DMS79 treated with DMSO at 0.1 percent for 48 hours (cell line): ENCODE measurements at places on chromosomes 6 and 20.
A peak's percentile ranks its signal among the peaks of the same experiment; 100 is the strongest.

- no peak for DNase-seq
Observed at GRCh38 chr6:162234631-162235030, 492.9 kb downstream of the PRKN start.

- no peak for DNase-seq
Observed at GRCh38 chr6:4698901-4699659, 77.1 kb upstream of the CDYL start.

DNA sequence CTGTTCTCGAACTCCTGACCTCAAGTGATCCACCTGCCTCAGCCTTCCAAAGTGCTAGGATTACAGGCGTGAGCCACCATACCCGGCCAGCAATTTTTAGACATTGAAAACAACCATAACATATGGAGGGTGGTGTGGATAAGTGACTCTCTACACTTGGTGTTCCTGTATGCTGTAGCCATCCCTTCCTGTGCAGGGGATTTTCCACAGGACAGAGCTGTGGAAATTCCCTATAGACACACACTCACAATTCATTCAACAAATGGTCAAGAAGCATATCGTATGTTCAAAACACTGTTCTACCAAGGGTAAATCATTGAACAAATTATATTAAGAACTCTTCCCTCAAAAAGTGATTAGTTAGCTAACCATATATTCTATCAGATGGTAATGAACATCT, 6.3 kb downstream of the BTN2A1 start:
- DNase-seq = no peak

DNA sequence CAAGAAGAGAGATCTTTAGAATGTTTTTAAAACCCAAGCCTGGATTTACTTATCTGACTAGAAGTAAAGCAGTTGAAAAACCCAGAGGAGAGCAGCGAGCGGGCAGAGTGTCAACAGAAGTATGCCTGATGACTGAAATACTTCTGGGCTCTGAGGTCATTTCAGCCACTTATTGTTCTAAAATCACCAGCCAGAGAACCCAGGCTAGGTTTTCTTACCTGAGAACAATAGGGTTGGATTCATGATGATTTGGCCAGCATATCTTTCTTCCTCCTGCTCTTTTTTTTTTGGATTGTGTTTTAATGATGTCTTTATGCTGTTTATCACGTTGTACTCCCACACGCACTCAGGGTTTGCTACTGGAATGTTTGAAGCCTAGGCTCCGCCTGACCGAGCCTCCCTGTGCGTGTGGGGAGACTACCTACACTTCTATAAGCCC, 63.0 kb upstream of the KIF25 start:
- DNase-seq = no peak

GRCh38 chr6:152478377-152479010, 158.7 kb downstream of the SYNE1 start:
- DNase-seq = no peak

- no peak for DNase-seq
Observed at GRCh38 chr6:144143878-144144277, 6.4 kb upstream of the STX11 start.

DNA sequence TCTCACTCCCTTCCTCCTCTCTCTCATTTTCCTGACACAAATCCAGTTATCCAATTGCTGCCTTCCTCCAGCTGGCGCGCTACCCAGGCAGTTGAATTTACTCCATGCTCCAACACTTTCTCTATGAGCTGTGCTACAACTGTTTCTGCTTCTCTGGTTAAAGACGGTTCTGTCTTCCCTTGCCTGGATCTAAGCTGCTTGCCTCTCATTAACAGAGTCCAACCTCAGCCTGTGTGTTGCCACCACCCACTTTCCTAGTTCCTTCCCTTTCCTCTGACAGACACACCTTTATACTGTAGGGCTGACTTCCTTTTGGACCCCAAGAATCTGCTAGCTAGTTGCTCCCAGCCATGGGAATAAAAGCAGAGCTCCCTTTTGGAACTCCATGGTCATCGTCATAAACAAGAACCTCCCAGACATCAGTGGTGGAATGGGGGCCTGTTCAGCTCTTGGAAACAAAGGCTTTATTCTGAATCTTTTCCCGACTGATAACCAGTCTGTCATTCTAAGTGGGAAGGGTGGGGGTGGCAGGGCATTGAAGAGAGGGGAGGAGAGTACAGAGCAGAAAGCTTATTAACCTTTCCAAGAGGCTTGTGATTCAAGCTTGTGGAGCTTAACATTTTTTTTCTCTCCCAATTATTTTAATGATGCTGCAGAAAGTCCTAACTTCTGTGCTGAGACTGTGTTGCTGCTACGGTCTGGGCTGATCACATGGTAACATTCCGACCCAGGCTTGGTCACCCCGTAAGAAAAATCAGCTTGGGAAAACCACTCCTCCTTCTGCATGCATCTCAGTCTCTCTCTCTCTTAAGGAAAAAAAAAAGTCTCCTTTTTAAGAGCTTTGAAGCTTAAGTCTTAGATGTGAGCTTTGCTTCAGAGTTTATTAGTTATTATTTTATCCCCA, 31.3 kb upstream of the BMP2 start:
- DNase-seq = no peak

- no peak for DNase-seq
Observed at GRCh38 chr20:2596673-2597279, 55.7 kb upstream of the NOP56 start.

DNA sequence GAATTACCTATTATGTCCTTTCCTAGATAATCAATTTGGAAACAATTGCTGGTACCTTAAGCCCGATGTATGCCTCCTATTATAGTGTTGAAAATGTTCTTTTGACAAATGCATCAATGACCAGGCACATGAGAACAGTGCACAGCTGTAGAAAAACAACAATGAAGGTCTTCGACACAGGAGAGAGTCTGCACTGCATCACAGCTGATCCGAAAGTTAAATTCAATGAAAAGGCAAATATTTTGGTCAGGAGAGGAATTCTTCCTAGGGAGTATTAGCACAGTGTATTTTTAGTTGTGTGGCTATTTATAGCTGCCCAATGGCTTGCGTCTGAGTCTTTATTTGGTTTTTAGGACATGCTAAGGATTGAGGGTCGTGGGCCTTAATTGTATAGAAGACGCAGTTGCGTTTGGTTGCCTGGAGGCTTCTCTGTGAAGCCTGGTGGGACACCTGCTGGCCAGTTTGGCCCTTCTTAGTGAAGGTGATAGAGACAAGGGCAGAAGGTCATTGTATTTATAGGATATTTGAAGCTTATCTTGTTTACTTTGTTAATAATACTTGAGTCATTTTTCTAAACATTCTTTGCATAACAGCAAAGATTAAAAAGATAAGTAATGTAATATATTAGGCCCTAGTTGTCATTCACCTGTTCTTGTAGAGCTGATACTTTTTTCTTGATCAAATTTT, 72.3 kb downstream of the CDYL start:
- no peak for DNase-seq

DNA sequence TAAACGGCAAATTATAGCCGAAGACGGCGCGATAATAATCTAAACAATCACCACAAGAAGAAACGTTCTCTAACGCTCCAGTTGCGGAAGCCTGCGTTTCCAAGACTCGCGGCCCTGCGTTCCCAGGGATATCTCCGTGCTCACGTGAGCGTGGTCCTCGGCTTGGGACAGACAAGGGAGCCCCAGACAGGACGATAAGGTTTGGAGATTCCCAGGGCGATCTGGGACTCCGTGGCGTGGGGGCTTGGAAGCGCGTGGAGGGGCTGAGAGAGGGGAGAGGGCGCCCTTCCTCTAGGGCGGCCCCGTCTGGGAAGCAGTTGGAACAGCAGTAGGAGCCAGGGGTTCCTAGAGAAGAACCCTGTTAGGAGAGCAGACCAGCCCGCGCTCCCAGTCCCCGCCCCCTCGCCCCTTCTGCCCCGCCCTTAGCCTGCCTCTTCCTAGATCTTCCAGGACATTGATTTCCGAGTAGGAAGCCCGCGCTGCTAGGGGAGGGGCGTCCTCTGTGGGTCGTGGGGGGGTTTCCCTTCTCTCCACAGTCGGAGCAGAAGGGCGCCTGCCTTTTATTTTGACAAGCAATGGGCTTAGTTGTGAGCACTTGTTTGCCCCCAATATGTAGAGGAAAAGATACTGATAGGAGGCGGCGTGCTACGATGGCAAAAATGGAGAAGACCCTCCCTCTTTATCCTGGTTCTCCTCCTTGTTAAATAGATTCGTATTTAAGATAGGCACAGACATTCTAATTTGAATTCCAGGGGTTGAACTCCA, 10.6 kb downstream of the NRN1 start:
- DNase-seq = peak; percentile 71

DNA sequence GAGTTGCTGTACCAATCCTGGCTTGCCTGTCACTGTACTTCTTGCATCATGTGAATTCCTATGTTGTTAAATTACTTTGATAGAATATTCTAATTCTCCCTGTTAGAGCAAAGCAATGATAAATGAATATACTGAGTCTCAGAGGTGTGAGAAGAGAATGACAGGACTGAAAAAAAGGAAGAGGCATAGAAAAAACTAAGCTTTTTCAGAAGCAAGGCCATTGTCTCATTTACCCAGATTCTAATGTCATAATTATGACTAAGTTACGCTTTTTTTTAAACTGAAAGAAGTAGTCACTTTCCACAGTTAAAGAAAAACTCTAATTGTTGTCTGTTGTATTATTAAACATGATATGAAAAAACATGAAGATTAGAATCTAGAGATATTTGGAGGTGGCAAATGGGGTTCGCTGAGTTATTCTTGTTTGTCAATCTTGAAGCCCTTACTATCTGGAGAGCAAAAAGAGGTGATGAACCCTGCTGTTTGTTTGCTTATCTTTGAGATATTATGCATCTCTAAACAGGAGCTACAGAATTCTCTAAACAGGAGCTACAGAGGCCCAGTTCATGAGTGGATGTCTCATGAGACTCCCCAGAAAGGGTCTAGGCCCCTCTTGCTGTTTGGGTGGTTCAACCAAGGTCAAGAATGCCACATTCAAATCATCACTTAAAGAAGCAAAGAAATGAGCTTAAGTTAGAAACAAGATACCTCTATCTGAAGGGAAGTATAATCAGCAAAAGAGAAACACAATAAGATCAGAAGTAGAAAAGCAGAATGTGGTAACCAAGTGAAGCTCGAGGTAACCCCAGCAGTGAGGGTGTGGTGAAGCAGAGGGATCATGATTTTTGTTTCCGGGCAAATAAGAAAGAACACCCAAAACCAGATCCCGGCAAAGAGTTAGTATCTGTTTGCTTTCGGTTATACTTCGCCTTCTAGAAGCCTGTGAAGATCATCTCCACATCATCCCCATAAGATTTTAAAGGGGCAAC, 33.3 kb upstream of the THEMIS start:
- DNase-seq = no peak

DNA sequence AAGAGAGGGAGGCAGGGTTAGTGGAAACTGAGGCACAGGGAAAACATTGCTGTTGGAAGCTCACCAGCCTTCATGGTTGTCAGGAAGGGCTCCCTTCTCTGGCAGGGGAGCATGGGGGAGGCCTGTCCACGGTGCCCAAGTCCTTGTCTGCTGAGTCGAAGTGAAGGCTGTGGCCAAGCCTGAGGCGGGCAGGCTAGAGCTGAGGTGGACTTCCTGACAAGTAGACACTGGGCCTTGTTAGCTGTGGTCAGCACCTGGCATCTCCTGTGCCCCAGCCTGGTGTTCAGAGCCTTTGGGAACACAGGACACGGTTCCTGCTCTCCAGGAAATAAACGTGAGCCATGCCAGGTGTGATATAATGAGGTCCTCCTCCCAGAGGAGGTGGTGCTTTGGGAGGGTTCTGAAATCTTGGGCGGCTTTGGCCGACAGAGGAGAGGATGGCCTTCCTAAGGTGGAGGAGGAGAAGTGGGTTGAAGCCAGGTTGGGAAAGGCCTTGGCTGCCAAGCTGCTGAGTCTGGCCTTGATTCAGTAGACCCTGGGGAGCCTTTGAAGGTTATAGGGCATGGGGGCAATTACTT, 138.4 kb upstream of the RNF24 start:
- DNase-seq = no peak

DNA sequence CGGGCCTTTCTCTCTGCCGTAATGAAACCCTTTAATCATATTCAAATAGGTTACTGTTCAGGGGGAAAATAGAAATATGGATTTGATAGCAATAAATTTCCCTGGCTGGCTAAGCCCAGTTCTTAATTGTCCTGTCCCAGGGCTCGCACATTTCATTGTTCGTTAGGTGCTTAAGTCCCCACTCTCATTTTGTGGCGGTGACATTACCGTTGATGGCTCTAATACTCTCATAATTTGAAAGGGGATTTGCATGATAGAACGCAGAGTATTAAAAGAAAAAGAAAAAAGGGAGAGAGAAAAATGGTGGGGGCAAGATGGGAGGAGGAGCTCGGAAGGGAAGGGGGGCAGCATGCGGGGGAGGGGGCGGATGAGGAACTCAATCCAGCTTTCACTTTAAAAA, 79.1 kb upstream of the FOXP4 start:
- DNase-seq = no peak

DNA sequence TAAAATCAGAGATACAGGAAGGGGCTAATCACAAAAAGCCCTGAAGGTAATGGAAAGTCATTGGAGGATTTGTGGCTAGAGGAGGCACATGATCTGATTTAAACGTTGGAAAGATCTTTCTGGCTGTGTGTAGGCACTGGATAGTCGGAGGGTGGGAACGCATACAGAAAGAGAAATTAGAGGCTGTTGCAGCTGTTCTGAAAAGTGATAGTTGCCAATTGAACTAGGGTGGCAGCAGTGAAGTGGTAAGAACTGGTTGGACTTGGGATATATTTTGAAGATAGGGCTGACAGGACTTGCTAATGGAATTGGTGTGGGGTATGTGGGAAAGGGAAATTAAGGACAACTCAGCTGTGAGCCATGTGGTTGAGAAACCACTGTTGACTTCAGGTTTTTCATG, 223.6 kb downstream of the OGFRL1 start:
- DNase-seq = no peak

GRCh38 chr6:169157197-169158148, 96.2 kb downstream of the THBS2 start:
- no peak for DNase-seq

- DNase-seq = no peak
Observed at GRCh38 chr6:56787209-56787608, 144.5 kb upstream of the DST start.

GRCh38 chr20:17481661-17482060, 49.5 kb downstream of the BFSP1 start:
- no peak for DNase-seq

- DNase-seq = no peak
Observed at GRCh38 chr6:33165581-33166258, 26.5 kb downstream of the COL11A2 start.

DNA sequence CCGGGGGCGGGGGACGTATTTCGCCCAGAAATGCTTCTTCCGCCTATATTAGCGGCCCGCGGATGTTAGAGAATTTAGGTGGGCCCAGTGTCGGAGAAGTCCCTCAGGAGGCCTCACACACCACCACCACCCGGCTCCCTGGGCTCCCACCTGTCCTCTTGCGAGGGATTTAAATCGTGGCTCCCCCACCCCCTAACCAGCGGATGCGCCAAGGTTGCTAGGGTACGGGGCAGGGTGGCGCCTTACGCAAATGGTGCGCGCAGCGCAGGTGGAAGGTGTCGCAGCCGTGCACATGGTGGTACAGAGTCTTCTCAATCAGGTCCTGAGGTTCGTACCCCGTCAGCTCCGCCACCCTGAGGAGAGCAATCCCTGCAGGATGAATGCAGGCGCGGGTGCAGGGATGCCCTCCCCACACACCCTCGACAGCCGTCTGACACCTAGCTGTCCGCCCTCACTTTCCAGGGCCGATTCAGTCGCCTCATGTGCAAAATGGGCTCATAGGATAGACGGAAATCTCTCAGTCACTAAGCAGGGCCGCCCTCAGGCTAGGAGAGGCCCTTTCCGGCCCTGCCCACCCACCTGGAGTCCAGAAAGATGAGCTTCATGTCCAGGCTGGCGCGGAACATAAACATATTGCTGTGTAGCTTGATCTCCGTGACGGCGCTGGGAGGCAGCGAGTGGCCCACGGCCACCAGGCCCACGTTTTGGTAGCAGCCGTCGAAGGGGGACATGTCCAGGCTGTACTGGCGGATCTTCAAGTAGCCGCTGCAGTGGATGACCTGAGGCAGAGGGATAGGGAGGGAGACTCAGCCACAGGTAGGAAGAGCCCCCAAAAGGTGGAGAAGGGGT, 16.6 kb downstream of the SIM1 start:
- DNase-seq = no peak
